Stimulated activated CD8-positive, alpha-beta memory T cell treated with anti-CD3 and anti-CD28 coated beads, Interleukin-4, amount 100 ng/mL, for 1 hour (primary cell): ENCODE measurements at places on chromosomes 2 and 18.

DNA sequence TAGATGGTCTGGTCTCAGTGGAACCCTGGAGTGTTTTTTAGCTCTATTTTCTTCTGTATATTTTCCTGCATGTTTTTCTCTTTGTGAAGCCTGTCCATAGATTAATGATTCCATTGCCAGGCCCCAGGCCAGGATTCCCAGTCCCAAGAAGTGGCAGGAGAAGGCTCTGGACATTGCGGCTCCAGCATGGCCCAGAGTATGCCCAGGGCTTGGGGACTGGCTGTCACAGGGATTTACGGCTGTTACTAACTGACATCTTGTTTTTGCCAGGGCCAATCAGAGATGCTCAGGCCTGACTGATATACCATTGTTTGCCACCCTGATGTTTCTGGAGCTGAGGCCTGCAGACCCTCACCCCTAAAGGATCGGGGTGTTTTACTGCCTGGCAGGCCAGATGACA lies 59.0 kb downstream of the PRKCE start:
- no peak for DNase-seq

DNA sequence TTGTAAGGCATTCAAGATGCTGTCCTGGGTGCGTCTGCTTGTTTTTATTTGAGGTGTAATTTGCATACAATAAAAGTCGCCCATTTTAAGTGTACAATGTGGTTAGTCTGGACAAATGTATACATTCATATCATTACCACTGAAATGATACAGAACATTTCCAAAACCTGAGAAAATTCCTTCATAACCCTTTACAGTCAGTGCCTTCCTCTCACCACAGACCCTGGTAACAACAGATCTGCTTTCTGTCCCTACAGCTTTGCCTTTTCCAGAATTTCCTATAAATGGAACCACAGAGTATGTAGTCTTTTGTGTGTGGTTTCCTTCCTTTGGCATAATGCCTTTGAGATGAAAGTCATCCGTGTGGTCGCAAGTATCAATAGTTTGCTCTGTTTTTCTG lies 45.8 kb upstream of the NFU1 start:
- DNase-seq: no peak

GRCh38 chr18:11112286-11112685 lies 37.1 kb downstream of the PIEZO2 start:
- no peak for DNase-seq

DNA sequence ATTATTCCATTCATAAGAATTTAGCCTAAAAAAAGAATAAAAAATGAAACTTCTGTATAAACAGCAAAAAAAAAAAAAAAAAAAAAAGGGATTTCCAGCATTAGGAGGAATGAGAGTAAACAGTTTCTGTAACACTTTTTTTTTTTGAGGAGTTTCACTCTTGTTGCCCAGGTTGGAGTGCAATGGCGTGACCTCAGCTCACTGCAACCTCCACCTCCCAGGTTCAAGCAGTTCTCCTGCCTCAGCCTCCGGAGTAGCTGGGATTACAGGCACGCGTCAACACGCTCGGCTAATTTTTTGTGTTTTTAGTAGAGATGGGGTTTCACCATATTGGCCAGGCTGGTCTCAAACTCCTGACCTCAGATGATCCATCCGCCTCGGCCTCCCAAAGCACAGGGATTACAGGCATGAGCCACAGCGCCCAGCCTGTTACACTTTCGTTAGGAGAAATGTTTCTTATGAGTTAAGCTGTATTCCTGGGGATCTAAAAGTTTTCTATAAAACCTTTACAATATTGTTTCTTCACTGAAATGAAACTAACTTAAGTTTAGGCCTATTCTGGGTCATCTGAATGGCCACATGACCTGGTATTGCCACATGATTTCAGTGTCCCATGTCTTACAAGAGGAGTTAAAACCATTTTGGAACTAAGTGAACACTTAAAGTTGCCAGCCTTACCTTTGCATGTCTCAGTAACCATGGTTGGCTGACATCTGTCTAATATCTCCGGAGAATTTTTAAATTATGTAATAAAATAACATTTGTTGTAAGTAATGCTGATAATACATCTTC lies 17.5 kb downstream of the SMAD2 start:
- DNase-seq: no peak

DNA sequence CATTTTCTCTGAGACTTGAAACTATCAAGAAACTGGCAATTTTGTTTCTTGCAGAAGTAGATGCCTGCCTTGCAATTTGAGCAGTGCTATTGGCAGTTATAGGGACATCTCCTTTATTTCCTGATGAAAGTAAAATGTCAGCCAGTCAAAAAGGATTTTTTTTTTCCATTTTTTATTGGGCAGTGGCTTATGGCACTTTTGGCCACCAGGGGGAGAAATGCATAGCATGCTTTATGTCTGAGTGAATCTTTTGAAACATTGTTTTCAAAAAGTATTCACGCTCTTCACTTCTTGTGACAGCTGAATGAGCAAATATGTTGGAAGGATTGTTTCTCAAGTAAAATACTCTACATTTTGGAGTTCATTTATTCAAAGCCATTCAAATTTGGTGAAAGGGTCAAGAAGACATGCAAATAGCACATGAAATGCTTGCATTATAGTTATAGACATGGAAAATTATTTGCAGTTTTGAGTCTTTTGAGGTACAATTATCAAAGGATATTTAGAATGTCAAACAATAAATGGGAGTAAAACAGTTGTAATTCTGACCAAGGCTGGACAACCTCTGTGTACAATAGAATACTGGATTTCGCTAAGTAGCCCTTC lies 491.0 kb downstream of the CDH2 start:
- DNase-seq: no peak

GRCh38 chr18:46001892-46002291 lies 34.8 kb upstream of the EPG5 start:
- no peak for DNase-seq

DNA sequence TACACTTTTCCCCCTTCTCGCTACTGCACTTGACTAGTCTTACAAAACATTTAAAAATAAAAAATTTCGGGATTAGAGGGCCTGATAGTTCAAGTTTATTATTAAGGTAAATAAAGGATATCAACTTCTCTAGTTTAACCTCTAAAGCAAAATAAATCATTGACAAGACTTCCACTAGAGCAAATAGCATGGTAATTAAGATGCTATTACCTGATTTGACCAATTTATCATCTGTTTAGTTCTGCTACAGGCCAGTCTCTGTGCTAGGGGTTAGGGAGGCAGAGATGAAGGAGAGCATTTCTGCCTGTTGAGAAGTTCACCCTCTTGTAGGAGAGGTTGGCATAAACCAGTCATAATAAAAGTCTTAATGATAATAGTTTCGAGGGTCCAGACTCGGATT lies 34.0 kb downstream of the RHOB start:
- no peak for DNase-seq

DNA sequence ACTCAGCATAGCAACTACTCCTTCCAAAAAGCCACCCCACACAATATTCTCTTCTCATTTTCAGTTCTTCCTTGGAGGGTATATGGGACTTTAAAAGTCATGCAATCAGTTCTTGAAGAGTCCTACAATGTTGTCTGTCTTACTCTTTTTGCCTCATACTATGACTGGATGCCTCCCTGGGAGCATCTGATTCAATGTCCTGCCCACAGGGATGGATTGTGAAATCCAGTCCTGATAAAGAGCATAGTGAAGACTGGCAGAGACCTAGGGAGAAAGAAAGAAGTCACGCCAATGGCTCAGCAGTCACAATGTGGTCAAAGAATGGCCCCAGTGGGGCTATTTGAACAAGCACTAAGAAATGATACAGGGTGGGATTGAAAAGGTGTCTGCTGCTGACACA lies 155.1 kb upstream of the SERPINE2 start:
- no peak for DNase-seq

DNA sequence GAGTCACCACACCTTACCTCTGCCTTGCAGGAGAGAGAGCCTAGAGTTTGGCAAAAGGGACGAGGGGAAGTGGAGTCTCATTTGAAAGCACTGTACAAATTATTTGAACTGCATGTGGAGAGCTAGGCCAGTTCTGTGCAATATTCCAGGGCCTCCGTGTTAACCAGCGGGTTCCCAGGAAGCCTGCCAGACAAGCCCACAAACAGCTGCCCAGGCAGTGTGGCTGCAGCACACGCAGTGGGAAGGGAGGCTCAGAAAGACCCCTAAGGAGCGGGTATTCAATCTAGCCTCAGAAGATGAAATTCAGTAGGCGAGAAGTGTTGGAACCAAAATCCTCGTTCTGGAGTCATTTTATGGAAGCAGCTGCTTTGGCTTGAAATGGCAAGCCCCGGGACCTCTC lies 30.7 kb downstream of the CNGA3 start:
- DNase-seq: no peak

GRCh38 chr2:232146294-232146693 lies 184.8 kb downstream of the DIS3L2 start:
- no peak for DNase-seq

GRCh38 chr2:173963323-173963816 lies 1.8 kb downstream of the SP3 start:
- peak; percentile 33 for DNase-seq

DNA sequence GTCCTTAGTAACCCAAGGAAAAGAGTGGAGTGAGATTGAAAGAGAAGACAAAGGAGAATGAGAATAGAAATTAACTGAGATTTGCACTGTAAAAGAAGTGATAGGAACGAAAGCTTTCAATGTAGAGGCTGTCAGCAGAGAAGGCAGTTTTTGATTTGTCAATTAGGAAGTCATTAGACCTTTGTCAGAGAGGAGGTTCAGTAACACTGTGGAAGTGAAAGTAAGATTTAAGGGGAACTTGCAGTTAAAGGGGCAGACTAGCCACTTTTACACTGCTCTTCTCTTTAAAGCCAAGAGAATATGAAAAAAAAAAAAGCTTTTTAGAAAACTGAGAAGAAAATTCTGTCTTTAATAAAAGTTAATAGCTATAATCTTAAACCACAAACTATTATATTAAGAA lies 11.5 kb upstream of the KYNU start:
- DNase-seq: no peak

GRCh38 chr2:25960920-25961319 lies 21.4 kb downstream of the KIF3C start:
- no peak for DNase-seq

GRCh38 chr18:67710639-67711038 lies 194.1 kb upstream of the DSEL start:
- no peak for DNase-seq

- DNase-seq: no peak
Observed at GRCh38 chr2:115910270-115910669, 1467.8 kb downstream of the DPP10 start.

DNA sequence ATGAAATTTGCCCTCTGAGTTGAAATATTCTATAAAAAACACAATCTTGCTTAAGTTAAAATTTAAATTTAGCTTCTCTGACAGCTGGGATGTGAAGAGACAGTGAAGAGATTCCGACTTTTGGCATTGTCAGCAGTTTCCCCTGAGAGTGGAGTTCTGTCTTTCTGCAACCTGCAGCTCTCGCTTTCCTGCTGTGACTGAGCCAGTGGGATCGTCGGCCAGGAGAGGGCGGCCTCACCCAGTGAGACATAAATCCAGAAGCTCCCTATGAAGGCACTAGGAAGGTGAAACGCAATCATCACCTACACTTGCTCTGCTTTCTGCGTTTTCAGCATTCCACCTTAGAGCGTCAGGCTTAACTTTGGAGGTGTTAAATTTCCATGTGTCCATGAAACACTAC lies 75.4 kb upstream of the HNMT start:
- DNase-seq: no peak

DNA sequence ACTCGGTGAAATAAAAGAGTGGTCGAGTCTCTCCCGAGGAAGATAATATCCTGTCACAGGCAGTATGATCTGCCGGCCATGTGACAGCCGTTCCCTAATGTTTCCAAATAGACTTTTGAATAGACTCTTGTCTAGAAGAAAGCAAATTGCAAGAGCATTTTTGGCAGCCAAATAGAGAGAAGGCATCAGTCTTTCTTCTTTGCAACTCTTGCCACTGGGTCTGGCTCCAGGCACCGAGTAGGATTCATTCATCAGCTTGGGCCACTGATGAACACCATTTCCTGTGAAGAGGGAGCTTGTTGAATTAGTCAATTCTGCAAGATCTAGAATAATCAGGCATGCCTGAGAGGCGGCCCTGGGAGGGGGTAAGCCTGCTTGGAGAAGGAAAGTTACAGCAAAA lies 165.6 kb downstream of the KLHL29 start:
- DNase-seq: no peak

DNA sequence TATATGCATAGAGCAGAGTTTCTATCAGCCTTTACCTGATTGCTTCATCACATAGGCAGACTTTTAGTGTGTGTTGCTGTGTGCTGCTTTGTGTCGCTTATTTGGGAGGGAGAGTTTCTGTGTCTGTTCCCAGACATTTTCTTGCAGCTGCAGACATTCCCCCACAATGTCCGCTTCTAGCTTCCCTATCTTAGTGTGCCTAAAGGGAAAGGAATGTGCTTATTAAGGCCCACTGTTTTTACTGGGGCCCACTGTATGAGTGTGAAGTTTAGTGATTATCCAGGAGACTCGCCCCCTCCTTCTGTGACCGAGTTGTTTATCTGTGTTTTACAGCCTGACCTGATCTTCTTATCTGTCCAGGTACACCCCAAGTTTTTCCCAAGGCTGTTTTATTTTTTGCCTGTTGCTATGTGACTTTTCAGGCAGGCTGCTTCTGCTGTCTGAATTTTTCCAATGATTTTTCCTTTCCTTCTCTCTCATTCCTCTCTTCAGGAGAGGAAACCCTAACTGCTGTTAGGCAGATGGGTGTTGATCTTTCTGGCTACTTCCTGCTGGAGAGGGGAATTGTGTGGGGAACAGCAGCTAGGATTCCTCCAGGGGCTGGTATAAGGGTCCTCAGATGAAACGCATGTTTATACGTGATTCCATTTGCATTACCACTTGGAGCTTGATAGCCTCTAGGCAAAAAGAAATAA lies 47.6 kb downstream of the STK17B start:
- DNase-seq: no peak

GRCh38 chr2:101751276-101751815 lies 53.8 kb downstream of the MAP4K4 start:
- DNase-seq: no peak

DNA sequence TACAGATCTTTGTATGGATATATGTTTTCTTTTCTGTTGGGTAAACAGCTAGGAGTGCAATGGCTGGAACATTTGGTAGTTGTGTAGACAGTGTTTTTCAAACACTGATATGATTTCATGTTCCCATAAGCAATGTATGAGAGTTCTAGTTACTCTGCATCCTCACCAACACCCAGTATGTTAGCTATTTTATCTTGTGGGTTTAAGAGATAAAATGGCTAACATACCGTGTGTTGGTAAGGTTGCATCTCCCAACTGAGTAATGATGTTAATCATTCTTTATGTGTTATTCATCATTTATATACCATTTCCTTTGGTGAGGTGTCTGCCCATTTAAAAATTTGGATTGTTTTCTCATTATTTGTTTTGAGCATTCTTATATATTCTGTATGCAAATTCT lies 65.7 kb downstream of the LYPD6B start:
- no peak for DNase-seq

DNA sequence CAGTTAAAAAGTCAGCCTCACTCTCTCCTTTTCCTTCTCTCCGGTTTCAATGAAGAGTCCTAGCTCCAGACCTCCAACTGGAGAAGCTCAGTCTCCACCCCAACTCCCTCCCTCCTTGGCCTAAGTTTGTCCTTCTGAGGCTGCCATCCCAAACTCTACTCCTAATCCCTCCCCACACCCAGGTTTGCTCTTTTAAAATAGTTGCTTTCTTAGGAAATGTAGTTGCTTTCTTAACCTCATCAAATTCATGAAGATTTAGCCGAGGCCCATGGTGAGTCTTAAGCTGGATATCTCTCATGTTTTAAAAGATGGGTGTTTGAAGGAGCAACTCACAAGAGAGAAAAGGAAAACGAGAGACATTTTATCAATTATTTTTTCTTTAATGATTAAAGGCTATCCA lies 937 bp upstream of the LANCL1 start:
- no peak for DNase-seq

GRCh38 chr18:61735564-61736102 lies 157.2 kb downstream of the RNF152 start:
- no peak for DNase-seq
